ENCODE measurements at places on chromosomes 2 and 18. TPM values are rescaled to one million over a fixed set of nuclear protein-coding genes. Genes with fewer than 3 reads are reported as not detected.

The MAB21L4 gene
- total RNA-seq = not detected

The LINC00305 gene
- not detected for total RNA-seq

The ZSWIM2 gene
- total RNA-seq = not detected

The SNED1 gene
- total RNA-seq = 36.2 TPM

The CREG2 gene
- under 0.01 TPM for total RNA-seq

The C1GALT1C1L gene
- total RNA-seq = not detected

The EFEMP1 gene
- 1,498 TPM for total RNA-seq

The WDR7 gene
- 6.7 TPM for total RNA-seq

The CTAGE1 gene
- total RNA-seq = 0.11 TPM

The SMAD2 gene
- total RNA-seq = 77.7 TPM

The CD226 gene
- 1.3 TPM for total RNA-seq

The ALPI gene
- not detected for total RNA-seq

DNA sequence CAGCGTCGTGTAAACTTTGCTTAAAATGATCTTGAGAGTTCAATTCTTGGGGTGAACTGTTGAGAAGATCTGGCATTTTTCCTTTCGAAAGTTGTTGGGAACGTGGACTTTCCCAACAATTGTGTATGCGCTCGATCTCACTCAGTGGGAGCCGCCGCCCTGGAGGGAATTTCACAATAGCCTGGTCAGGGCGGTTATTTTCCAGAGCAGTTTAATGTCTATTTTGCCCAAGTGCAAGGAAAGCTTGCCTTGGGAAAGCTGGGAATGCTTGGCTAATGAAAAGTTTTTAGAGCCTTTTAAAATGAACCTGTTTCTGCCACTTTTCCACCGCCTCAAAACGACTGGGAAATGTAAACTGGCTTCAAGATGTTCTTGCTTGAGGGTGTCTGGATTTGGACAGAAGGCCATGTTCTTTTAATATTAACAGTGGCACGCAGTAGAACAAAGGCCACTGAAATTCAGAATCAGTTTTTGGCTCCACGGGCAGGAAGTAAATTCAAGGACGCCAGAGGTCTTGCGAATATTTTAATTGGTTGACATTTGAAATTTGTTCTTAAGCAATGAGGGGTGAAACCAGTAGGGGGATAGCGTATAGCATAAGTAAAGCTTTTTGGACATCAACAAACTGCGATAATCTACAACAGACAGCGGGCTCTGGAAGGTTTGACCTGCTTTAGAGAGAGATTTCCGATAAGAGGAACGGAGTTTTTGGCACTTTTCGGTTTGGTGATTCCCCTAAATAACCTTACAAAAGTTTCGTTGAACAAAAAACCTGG is 1.2 kb downstream of the CFLAR start:
- DNase-seq = peak; percentile 90

GRCh38 chr2:24328010-24328409 is 32.3 kb downstream of the ITSN2 start:
- no peak for DNase-seq

- DNase-seq = no peak
Measured at GRCh38 chr2:123245156-123245555, 779.9 kb upstream of the CNTNAP5 start.

DNA sequence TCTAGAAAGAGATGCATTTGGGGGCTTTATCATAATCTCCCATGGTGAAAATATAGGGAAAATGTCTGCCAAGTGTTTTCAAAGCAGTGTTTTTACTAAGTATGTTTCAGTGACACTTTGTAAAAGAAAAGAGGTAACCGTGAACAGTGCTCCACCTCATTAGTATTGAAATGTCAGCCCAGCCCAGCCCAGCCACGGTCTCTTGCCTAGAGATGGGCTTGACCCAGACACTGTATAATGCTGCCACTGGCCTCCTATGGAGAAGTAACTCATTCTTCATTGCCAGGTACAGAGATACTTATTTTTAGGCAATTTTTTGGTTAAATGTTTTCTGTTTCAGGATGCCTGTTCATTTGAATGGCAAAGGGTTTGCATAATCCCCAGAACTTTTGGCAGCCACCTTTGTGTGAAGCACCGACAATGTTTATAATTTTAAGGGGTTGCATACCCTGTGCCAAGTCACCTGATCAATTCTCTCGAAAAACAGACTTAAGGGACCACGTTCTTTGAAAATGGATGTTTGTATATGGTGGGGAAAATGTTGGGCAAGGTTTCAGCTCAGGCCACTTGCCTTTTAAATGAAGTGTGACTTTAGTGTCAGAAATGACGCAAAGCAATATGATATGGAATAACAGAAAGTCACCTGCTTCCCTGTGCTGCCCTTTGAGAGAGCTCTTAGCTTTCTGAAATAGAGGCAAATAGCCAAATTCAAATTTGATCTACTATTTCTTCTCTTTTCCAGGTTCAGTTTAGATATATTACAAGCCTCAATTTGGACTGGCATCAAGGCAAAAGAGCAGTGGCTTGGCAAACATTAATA is 314.5 kb upstream of the RGPD4 start:
- no peak for DNase-seq

DNA sequence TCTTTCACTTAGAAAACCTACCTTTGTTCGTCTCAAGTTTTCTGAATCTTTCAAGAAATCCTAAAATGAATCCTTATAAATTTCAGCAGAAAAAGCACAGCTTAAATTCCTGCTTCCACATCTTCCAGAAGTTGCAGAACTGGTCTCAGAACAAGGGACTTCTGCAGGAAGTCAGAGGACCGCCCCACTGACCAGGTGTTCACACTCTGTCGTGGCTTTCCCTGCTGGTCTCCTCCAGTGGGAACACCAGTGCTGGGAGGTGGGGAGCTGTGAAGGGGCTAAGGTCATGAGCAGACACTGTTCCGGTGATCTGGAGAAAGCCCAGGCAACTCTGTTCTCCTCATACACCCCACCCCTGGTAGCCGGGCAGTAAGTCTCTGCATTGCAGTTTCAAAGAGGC is 3.5 kb downstream of the FAM110C start:
- no peak for DNase-seq

DNA sequence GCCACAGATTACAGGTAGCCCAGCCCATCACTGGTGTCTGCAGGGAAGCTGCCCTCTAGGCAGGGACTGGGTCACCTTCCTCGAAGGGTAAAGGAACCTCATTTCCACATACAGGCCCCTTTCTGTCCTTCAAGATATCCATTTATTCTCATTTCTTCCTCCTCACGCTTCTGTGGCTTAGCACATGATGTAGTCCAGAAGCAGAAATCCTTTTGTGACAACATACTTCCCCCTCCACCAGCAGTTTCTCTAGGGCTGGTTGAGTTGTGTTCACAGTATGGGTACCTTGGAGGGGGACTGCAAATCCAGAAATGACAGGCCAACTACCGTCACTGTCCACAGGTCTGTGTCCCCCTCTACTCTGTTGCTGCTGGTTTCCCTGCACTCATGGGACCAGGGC is 364.9 kb downstream of the ANAPC1 start:
- no peak for DNase-seq

DNA sequence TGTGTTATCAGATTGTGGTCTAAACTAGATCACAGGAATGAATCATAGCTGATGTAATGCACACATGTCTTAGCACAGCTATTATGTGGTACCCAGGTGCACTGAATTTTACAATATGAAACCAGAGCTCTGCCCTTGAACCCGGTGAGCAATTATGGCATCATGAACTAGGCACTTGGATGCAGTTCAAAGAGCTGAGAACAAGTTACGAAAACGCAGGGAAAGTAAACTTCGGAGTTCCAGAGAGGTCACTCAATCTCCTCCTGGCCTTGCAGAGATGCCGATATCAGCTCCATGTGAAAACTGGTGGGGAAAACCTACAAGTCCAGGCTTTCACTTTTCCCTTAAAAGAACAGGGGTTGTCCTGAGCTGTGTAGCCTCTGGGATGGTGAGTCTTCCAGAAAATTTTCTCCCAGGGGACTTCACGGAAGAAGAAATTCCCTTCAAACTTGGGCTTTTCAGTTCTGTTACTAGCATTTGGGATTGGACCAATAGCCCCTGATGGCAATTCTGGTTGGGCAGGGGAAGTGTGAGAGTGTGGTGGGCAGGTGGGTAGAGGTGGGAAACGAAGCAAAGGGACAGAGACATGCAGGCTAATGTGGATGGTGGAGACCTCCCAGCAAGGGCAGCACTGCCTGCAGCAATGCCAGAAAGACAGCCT is 71.1 kb upstream of the SH3BP4 start:
- DNase-seq = peak; percentile 67

- DNase-seq = no peak
Measured at GRCh38 chr2:173132531-173132930, 56.9 kb downstream of the MAP3K20 start.

DNA sequence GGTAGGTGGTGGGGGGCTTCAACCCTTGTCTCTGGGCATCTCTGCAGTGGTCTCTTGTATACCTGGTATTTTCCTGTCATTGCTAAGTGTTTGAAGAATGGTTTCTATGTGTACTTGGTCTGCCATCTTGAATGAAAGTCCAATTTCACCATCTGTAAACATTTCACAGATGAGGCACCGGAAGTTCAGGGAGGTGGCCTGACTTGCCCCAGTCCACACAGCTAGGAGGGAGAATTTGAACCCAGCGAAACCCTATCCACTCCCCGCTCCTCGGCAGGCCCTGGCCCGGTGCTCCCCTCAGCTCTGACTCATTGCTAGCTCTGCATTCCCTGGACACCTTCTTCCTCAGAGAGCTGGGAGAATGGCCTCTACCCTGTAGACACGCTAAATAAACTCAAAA is 30.5 kb downstream of the ZAP70 start:
- no peak for DNase-seq

GRCh38 chr2:234628953-234629352 is 132.1 kb upstream of the ARL4C start:
- DNase-seq = no peak

DNA sequence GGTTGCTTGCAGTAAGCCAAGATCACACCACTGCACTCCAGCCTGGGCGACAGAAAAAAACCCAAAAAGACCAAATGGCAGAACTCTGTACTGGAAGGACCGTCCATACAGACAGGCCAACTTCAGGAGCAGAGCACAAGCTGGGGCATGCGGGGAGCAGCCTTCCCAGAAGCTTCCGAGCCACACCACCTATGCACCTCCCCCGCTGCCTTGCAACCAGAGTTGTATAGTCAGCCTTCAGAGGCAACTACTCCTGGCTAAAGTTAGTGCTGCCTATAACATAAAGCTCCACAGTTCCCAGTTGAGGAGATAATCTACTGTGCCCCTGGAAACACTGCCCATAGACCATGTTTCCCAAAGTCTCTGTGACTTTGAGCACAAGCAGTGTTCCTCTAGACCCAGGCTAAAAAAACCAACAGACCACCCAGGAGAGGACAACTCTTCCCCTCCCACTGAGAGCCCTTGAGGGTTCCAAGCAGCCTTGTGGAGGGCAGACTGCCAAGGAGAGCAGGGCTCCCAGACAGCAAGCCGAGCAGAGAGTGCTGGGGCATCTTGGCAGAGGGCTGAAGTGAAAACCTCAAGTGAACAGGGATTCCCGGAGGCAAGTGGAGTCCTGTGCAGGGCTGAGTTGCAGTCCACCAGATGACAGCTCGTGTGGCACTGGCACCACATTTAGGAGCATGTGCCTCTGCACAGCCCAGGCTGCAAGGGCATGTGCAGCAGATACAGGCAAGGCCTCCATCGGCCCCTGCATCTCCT is 6.8 kb downstream of the SFT2D3 start:
- no peak for DNase-seq

GRCh38 chr2:23545396-23545795 is 160.4 kb downstream of the KLHL29 start:
- peak; percentile 77 for DNase-seq

GRCh38 chr2:1136067-1136466 is 185.4 kb downstream of the SNTG2 start:
- peak; percentile 40 for DNase-seq

- DNase-seq = no peak
Measured at GRCh38 chr2:75798569-75798968, 87.9 kb upstream of the GCFC2 start.

GRCh38 chr2:140344838-140345237 is 1564.6 kb upstream of the NXPH2 start:
- DNase-seq = peak; percentile 31

GRCh38 chr18:74213429-74213828 is 65.1 kb downstream of the TIMM21 start:
- DNase-seq = no peak

- DNase-seq = no peak
Measured at GRCh38 chr2:65746931-65747675, 314.7 kb upstream of the SPRED2 start.

- no peak for DNase-seq
Measured at GRCh38 chr2:101902169-101902568, 89.6 kb upstream of the IL1R2 start.

- DNase-seq = no peak
Measured at GRCh38 chr2:33213244-33213643, 263.2 kb upstream of the RASGRP3 start.

All from GM23248 (cell line).